ENCODE measurements at places on chromosomes 6 and 20. TPM values are rescaled to one million over a fixed set of nuclear protein-coding genes. Genes with fewer than 3 reads are reported as not detected.

GRCh38 chr6:129679275-129679674 is 30.7 kb downstream of the ARHGAP18 start:
- no peaks in the 10 kb centered on the region for H3K27me3 ChIP-seq
- H3K36me3 ChIP-seq: no peaks in the 10 kb centered on the region
- peaks cover 26% of the 10 kb centered on the region for H3K4me1 ChIP-seq
- no peak for DNase-seq
- H3K4me3 ChIP-seq: no peak overlapping the region
- H3K27ac ChIP-seq: no peak overlapping the region

GRCh38 chr20:58268936-58269619 is 40.4 kb upstream of the RAB22A start:
- peak overlapping the region; percentile 43 for H3K27ac ChIP-seq
- no peaks in the 10 kb centered on the region for H3K27me3 ChIP-seq
- peaks cover 38% of the 10 kb centered on the region for H3K4me1 ChIP-seq
- DNase-seq: no peak

DNA sequence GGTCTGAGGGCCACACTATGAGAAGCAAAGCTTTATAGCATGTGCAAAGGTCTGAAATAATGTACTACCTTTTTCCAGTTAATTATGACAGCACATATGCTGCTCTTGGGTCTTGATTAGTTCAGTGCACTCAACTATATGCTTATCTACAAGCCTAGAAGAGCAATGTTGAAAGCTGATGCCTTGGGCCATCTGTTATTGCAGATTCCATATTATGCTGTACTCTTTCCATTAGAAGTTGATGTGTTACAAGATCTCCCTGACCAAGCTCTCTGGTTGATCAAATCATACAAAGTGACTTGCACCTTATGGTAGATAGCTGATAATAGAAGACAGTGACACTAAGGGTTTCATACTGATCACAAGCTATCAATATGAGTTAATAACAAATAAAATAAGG is 327.3 kb downstream of the FRK start:
- no peaks in the 10 kb centered on the region for H3K4me1 ChIP-seq
- no peaks in the 10 kb centered on the region for H3K27me3 ChIP-seq
- H3K4me3 ChIP-seq: no peak overlapping the region

DNA sequence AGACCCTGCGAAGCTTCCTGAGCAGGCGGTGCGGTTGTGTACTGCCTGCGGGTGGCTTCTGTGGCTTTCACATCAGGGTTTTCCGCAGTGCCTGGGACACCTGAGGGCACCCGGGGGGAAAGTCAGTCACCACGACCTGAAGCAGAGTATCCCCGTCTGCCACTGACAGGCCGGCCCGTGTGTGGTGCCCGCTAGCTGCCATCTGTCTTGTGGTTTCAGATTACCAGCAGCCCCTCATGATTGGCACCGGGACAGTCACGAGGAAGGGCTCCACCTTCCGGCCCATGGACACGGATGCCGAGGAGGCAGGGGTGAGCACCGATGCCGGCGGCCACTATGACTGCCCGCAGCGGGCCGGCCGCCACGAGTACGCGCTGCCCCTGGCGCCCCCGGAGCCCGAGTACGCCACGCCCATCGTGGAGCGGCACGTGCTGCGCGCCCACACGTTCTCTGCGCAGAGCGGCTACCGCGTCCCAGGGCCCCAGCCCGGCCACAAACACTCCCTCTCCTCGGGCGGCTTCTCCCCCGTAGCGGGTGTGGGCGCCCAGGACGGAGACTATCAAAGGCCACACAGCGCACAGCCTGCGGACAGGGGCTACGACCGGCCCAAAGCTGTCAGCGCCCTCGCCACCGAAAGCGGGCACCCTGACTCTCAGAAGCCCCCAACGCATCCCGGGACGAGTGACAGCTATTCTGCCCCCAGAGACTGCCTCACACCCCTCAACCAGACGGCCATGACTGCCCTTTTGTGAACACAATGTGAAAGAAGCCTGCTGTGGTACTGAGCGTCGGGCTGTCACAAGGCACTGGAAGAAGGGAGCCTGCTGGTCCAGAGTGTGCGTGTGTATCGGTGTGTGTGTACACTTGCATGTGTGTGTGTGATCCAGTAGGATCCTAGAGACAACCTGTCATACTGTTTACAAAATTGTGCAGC is 54.4 kb downstream of the GOPC start:
- peak overlapping the region; percentile 82 for H3K27ac ChIP-seq
- H3K4me1 ChIP-seq: peaks cover 42% of the 10 kb centered on the region
- DNase-seq: peak; percentile 59

- peaks cover 34% of the 10 kb centered on the region for H3K36me3 ChIP-seq
- no peaks in the 10 kb centered on the region for H3K27me3 ChIP-seq
- peaks cover 48% of the 10 kb centered on the region for H3K4me1 ChIP-seq
- DNase-seq: peak; percentile 38
- H3K4me3 ChIP-seq: no peak overlapping the region
Observed at GRCh38 chr6:149508485-149508884, 23.7 kb upstream of the ZC3H12D start.

DNA sequence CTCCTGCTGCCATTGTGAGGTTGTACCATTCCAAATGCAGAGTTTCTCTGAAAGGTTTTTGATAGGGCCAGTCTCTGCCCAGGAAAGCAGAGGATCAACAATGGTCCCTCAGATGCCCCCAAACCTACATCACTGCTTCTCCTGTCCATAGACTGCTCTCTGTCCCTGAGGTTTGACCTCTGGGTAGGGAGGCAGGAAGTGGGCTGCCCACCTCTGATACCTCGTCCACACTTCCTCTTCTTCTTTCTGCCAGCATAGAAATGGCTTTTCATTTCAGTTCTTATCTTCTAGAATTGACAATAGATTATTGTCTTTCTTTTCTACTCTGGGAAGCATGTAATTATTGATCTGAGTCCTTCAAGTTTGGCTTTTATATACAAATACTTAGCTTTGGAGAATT is 170.6 kb downstream of the TRMT11 start:
- peaks cover 5% of the 10 kb centered on the region for H3K4me1 ChIP-seq
- no peak for DNase-seq
- H3K27me3 ChIP-seq: no peaks in the 10 kb centered on the region
- no peak overlapping the region for H3K27ac ChIP-seq

- peak overlapping the region; percentile 31 for H3K27ac ChIP-seq
- peaks cover 40% of the 10 kb centered on the region for H3K36me3 ChIP-seq
- H3K27me3 ChIP-seq: no peaks in the 10 kb centered on the region
Observed at GRCh38 chr6:150894935-150895552, 29.5 kb downstream of the MTHFD1L start.

DNA sequence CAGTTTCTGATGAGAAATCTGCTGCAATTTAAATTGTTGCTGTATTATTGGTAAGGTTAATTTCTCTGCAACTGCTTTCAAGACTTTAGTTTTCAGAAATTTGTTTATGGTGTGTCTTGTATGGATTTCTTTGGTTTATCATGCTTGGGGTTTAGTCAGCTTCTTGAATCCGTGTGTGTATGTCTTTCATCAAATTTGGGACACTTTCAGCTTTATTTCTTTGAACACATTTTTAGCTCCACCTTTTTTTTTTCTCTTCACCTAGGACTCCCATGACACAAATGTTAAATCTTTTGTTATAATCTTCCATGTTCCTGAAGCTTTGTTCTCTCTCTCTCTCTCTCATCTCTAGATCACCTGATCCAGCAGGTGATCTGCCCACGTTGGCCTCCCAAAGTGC is 13.4 kb upstream of the TP53TG5 start:
- H3K27me3 ChIP-seq: no peaks in the 10 kb centered on the region
- peaks cover 11% of the 10 kb centered on the region for H3K4me1 ChIP-seq
- H3K36me3 ChIP-seq: peaks cover 12% of the 10 kb centered on the region
- no peak overlapping the region for H3K4me3 ChIP-seq
- H3K27ac ChIP-seq: no peak overlapping the region
- DNase-seq: no peak

GRCh38 chr6:53504512-53504911 is 40.4 kb downstream of the GCLC start:
- H3K27ac ChIP-seq: no peak overlapping the region
- no peaks in the 10 kb centered on the region for H3K27me3 ChIP-seq
- H3K36me3 ChIP-seq: peaks cover 13% of the 10 kb centered on the region
- H3K4me3 ChIP-seq: no peak overlapping the region
- no peaks in the 10 kb centered on the region for H3K4me1 ChIP-seq

GRCh38 chr6:118305081-118305480 is 243.0 kb upstream of the PLN start:
- H3K36me3 ChIP-seq: no peaks in the 10 kb centered on the region
- no peak overlapping the region for H3K27ac ChIP-seq
- H3K27me3 ChIP-seq: peaks cover 4% of the 10 kb centered on the region
- H3K4me1 ChIP-seq: no peaks in the 10 kb centered on the region
- no peak overlapping the region for H3K4me3 ChIP-seq
- DNase-seq: no peak

- no peak overlapping the region for H3K4me3 ChIP-seq
- H3K4me1 ChIP-seq: no peaks in the 10 kb centered on the region
- no peak for DNase-seq
- H3K27ac ChIP-seq: no peak overlapping the region
- no peaks in the 10 kb centered on the region for H3K36me3 ChIP-seq
Observed at GRCh38 chr6:107601406-107601805, 111.5 kb downstream of the SOBP start.

DNA sequence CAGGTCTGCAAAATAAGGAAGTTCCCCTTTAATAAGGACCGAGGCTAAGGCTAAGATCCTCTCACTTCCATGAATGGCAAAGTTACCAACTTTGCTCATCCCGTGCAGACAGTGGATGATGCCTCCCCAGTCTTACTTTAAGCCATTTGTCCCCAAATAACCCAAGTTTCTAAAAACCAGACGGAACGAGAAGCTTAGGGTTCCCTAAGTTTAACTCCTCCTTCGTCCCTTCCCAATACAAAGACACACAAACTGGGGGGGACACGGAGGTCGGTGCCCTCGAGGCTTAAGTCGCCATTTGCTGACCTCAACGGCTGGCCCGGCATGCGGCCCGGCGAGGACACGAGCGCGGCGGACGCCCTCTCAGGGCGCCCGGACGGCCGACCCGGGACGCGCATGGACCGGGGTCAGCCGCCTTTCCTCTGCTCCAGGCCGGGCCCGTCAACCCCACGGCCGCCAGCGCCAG is 527 bp downstream of the FBXO30 start:
- no peak for DNase-seq
- H3K27ac ChIP-seq: peak overlapping the region; percentile 60
- peaks cover 47% of the 10 kb centered on the region for H3K4me1 ChIP-seq

GRCh38 chr6:132131758-132132157 is 180.6 kb upstream of the CCN2 start:
- peaks cover 20% of the 10 kb centered on the region for H3K27me3 ChIP-seq
- H3K4me3 ChIP-seq: no peak overlapping the region
- DNase-seq: no peak
- no peaks in the 10 kb centered on the region for H3K36me3 ChIP-seq
- H3K27ac ChIP-seq: peak overlapping the region; percentile 31

DNA sequence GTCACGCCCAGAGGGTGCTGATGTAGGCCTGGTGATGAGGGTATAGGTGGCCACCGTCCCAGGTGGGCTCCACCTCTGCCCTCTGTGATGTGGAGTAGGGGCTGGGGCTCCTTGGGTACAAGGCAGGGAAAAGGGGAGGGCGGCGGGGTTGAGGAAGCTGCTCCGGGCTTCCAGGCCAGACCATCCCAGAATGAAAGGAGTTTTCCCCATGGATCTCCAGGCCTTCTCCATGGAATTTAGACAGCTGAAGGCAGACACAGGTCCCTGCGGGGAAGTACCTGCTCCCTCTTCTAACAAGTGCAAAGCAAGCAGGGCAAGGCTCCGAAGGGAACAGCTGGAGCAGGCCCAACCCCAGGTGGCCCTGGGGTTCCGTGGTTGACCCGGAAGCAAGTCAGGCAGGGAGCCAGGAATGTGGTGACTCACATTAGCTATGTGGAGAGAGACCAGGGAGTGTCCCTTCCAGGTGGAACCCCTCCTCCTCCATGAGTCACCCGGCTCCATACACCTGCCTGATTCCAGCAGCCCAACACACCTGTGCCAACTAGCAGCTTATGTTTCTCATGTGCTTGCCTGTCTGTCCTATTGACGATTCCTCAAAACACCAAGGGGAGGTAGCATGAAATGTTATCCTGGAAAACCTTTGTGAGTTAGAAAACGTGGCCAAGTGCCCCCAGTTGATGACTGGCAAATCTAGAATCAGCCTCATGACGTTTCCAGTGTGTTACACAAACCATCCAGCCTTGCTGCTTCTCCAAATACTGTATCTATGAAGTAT is 59.7 kb upstream of the SNX9 start:
- H3K27me3 ChIP-seq: no peaks in the 10 kb centered on the region
- H3K36me3 ChIP-seq: peaks cover 25% of the 10 kb centered on the region
- H3K4me1 ChIP-seq: peaks cover 86% of the 10 kb centered on the region
- H3K4me3 ChIP-seq: peak overlapping the region; percentile 49
- peak overlapping the region; percentile 90 for H3K27ac ChIP-seq

DNA sequence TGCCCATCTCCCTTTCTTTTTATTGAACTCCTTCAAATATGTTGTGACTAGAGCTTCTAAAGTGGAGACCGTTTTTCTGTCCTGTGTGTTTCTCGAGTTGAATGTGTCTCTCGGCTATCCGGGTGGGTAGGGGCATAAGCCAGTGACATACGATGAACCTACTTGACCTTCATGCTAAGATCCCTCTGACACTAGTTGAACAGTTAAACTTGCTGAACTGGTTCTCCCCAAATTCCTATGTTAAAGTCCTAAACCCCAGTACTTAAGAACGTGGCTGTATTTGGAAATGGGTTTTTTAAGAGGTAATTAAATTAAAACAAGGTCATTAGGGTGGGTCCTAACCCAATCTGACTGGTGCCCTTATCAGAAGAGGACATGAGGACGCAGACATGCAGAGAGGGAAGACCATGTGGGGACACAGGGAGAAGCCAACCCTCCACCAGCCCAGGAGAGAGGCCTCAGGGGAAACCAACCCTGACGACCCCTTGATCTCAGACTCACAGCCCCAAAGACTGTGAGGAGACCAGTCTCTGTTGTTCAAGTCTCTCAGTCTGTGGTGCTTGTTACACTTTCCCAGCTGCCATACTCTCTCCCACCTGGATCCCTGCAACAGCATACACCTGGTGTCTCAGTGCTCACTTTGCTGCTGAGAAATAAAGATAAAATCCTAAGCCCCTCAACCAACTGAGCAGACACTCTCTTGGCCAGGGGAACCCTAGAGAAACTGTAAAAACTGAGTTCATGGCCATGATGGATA is 208.4 kb downstream of the MYLK4 start:
- H3K4me1 ChIP-seq: peaks cover 17% of the 10 kb centered on the region
- H3K27ac ChIP-seq: no peak overlapping the region
- no peak for DNase-seq

DNA sequence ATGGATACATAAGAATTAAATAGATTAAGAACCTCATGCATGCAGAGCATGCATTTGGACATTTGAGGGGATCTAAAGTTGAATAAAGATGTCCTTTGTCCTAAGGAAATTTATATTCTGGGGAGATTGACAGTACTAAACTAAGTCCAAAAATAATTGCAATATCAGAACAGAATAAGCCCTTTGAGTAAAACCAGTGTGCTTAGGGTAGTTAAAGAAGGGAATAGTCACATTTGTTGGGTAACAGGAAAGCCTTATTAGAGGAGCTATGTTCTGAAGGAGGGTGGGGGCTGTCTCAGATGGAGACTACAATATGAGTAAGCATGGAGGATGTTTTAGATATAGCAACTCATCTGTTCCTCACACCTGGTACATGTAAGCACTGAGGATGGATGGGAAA is 35.8 kb downstream of the CDC5L start:
- H3K27me3 ChIP-seq: no peaks in the 10 kb centered on the region
- DNase-seq: no peak
- H3K4me1 ChIP-seq: no peaks in the 10 kb centered on the region
- H3K36me3 ChIP-seq: peaks cover 25% of the 10 kb centered on the region

Gene ZKSCAN8
- 13.8 TPM for total RNA-seq

Gene TGM3
- not detected for total RNA-seq

Gene OLIG3
- 0.10 TPM for total RNA-seq

Gene CPXM1
- 4.2 TPM for total RNA-seq

Gene SPATS1
- not detected for total RNA-seq

Gene RNF39
- not detected for total RNA-seq

Gene CDH4
- total RNA-seq: 0.06 TPM

Gene RCAN2
- total RNA-seq: not detected

Gene LHFPL5
- total RNA-seq: not detected

Gene TPX2
- 111 TPM for total RNA-seq

Gene FBXO9
- 55.4 TPM for total RNA-seq

Gene TREML1
- total RNA-seq: not detected

Gene SLCO4A1
- 56.9 TPM for total RNA-seq

Data from activated naive CD8-positive, alpha-beta T cell treated with anti-CD3 and anti-CD28 coated beads for 36 hours (primary cell).